NCI-H1092 treated with DMSO at 0.1 percent for 48 hours (cell line): ENCODE measurements at places on chromosomes 5 and 9.

DNA sequence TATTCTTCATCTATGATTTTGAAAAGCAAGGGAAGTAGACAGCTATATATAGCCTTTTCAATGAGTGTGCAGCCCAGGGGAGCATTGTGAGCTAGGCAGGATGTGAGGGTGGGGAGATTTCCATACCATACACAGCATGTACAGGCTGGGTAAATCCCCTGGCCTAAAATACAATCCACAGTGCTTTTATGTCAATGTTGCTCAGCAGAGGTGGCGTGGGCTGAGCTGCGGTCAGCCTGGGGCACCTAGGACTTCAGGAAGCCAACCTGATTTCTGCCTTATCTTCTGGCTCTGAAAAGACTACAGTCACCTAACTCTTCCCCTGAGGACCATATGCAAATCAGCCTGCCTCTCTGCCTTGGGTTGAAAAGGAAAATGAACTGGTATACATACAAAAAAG lies 6.3 kb upstream of the GARIN3 start:
- DNase-seq: no peak

- DNase-seq: no peak
Measured at GRCh38 chr9:112380102-112380824, at the start of gene HSDL2. TSS of gene HSDL2 (plus strand) at chr9:112380108. CDS start at chr9:112380164, 56 bp downstream.

- no peak for DNase-seq
Measured at GRCh38 chr9:34552606-34552981, 29.8 kb upstream of the ENHO start.

DNA sequence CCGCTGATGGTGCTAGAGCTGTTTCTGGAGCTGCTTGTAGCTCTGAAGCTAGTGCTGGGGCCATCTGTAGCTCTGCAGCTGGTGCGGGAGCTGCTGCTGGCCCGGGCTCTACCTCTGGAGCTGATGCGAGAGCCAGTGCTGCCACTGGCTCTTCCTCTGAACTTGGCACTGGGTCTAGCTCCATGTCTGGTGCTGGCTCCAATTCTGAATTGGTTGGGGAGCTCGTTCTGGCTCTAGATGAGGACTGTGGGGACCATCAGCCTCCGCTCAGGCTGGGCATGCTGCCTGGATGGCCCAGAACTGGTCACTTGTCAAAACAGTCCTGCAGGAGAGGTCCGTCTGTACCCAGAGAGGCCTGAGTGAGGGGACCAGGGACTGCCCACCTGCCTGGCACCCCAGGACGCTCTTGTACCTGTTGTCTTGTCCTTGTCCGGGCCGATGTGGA lies 21.5 kb downstream of the OBP2B start:
- no peak for DNase-seq

DNA sequence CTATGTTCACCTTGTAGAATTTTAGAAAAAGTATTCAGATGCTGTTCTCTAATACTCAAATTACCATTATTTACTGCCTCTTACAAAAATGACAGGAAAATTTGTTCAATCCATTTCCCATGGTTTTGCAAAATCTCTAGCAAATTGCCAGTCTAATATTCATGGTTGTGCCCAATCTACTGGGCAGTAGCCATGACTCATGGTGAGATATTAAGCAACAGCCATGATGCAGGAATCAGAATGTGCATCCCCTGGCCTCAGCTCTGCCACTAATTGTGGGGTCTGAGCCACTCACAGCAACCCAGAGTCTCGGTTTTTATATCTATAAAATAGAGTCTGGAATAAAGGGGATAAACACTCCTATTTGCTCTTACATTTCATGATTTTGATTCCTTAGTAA lies 353.6 kb downstream of the DEPDC1B start:
- DNase-seq: no peak

DNA sequence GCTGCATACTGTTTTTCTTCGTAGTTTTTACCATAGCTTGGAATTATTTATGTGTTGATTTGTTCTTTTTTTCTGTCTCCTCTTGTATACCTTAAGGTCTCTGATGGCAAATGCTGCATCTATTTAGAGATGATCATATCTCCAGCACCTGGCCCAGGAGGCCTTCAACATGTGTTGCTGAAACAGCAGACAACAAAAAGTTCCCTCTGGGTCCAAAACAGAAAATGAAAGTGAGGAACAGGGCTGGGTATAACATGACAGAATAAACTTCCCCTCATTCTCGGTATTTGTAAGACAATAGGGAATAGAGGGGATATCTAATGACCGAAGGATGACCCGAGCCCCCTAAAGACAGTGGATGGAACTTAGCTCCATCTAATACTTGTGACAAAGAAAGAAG lies 22.7 kb upstream of the PCSK1 start:
- DNase-seq: no peak

GRCh38 chr5:87002485-87002884 lies 265.2 kb upstream of the RASA1 start:
- DNase-seq: no peak

GRCh38 chr5:50711280-50711679 lies 44.8 kb downstream of the PARP8 start:
- DNase-seq: no peak

DNA sequence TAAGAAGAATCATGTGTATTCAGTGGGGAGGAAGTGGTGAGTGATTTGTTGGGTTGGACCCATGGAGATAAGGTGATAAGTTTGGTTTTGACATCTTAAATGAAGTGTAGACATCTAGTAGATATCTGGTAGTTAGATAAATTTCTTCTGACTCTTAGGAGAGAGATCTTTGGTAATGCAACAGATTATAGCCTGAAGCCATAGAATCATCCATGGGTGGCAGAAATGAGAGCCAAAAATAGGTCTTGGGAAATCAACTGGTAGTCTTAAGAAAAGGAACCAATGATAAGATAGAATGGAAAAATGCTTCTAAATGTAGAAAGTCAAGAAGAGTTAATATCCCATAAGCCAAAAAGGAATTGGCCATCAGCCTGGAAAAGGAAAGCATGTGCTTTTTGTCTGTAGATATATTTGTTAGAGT lies 532.7 kb upstream of the GRAMD2B start:
- DNase-seq: no peak
